Smooth muscle cell of the coronary artery (primary cell): ENCODE measurements at places on chromosomes 7 and 10. TPM values are rescaled to one million over a fixed set of nuclear protein-coding genes. Genes with fewer than 3 reads are reported as not detected.

The EPO gene
- total RNA-seq, result not detected in 2 replicates

The MOGAT3 gene
- total RNA-seq, result not detected in 2 replicates

The SPDYE17 gene
- not detected in 2 replicates for total RNA-seq

The LIPF gene
- not detected in 2 replicates for total RNA-seq

The PBLD gene
- 2.8 and 6.5 TPM in 2 replicates for total RNA-seq

The LMBR1 gene
- 36.4 and 51.7 TPM in 2 replicates for total RNA-seq

The PDK4 gene
- total RNA-seq, result 0.15 and 5.3 TPM in 2 replicates

The LRIT1 gene
- not detected in 2 replicates for total RNA-seq

The FAM25G gene
- total RNA-seq, result not detected in 2 replicates

The HTR5A gene
- not detected in 2 replicates for total RNA-seq
